ENCODE measurements at places on chromosomes 5 and 9.

GRCh38 chr5:157459715-157460599 is at the start of gene NIPAL4:
NIPAL4 (plus strand) TSS chr5:157460213; CDS start chr5:157460321, 108 bp downstream.
- DNase-seq = no peak

- DNase-seq = no peak
These were observed 27.4 kb downstream of the SNX30 start for GRCh38 chr9:112777914-112778313.

GRCh38 chr5:80125962-80126480 is 90.9 kb downstream of the THBS4 start:
- no peak for DNase-seq

DNA sequence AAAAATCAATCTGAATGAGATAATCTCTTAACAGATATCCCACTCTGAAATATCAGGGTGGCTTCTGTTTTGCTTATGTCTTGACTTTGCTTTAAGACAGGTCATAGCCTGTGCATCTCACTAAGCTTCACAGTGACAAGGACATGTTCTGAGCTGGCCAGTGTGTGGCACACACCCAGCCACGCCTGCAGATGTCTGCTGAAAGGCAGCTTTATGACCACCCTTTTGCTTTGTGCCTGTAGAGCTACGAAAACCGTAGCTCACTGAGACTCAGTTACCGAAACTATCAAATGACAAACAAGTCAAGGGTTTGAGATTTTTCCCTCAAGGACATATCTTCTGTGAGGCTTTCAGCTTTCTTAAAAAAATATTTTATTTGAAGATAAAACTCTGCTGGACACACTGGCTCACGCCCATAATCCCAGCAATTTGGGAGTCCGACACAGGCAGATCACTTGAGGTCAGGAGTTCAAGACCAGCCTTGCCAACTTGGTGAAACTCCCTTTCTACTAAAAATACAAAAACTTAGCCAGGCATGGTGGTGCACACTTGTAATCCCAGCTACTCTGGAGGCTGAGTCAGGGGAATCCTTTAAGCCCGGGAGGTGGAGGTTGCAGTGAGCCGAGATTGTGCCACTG is 233.2 kb downstream of the SPATA31A1 start:
- no peak for DNase-seq

All from heart right ventricle (tissue), 16 donors.